Cardiac muscle cell (in vitro differentiated cells and primary cell): ENCODE measurements at places on chromosomes 2 and 18.

GRCh38 chr2:128781166-128781565 lies 462.5 kb upstream of the HS6ST1 start:
- no peak overlapping the region for H3K4me3 ChIP-seq
- peaks cover 9% of the 10 kb centered on the region for H3K4me1 ChIP-seq
- DNase-seq, result no peak
- no peaks in the 10 kb centered on the region for H3K27me3 ChIP-seq
- no peaks in the 10 kb centered on the region for H3K36me3 ChIP-seq

- H3K27me3 ChIP-seq, result peaks cover 99% of the 10 kb centered on the region
- H3K4me3 ChIP-seq, result peak overlapping the region; percentile 12
- peaks cover 28% of the 10 kb centered on the region for H3K4me1 ChIP-seq
- DNase-seq, result no peak
- H3K36me3 ChIP-seq, result no peaks in the 10 kb centered on the region
Observed at GRCh38 chr2:172100080-172100934, 2.4 kb downstream of the DLX2 start.

GRCh38 chr2:12127638-12128037 lies 381.2 kb downstream of the LPIN1 start:
- H3K36me3 ChIP-seq, result no peaks in the 10 kb centered on the region
- DNase-seq, result no peak
- no peaks in the 10 kb centered on the region for H3K4me1 ChIP-seq

GRCh38 chr2:46258937-46259776 lies 38.0 kb upstream of the EPAS1 start:
- no peaks in the 10 kb centered on the region for H3K27me3 ChIP-seq
- H3K4me3 ChIP-seq, result no peak overlapping the region
- no peak overlapping the region for H3K27ac ChIP-seq
- peak; percentile 59 for DNase-seq
- H3K36me3 ChIP-seq, result no peaks in the 10 kb centered on the region

DNA sequence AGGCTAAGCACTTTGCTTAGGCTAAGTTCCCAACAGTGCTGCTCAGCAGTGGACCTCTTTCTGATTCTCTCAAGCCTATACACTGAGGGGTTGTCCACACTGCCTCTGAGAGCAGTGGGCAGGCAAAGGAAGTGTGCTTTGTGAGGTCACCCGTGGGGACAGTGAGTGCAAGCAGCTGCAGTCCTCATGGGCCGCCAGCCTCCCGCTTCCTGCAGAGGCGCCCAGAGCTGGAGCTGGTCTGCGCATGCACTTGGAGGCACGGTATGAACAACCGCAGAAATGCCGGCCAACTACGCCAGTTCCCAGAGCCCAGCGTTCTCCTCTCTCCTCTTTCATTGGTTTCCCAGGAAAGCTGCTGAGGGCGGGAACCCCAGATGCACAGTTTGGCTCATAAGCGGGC lies 149.5 kb upstream of the DLX2 start:
- no peak for DNase-seq
- no peaks in the 10 kb centered on the region for H3K27me3 ChIP-seq
- no peak overlapping the region for H3K27ac ChIP-seq
- no peak overlapping the region for H3K4me3 ChIP-seq

DNA sequence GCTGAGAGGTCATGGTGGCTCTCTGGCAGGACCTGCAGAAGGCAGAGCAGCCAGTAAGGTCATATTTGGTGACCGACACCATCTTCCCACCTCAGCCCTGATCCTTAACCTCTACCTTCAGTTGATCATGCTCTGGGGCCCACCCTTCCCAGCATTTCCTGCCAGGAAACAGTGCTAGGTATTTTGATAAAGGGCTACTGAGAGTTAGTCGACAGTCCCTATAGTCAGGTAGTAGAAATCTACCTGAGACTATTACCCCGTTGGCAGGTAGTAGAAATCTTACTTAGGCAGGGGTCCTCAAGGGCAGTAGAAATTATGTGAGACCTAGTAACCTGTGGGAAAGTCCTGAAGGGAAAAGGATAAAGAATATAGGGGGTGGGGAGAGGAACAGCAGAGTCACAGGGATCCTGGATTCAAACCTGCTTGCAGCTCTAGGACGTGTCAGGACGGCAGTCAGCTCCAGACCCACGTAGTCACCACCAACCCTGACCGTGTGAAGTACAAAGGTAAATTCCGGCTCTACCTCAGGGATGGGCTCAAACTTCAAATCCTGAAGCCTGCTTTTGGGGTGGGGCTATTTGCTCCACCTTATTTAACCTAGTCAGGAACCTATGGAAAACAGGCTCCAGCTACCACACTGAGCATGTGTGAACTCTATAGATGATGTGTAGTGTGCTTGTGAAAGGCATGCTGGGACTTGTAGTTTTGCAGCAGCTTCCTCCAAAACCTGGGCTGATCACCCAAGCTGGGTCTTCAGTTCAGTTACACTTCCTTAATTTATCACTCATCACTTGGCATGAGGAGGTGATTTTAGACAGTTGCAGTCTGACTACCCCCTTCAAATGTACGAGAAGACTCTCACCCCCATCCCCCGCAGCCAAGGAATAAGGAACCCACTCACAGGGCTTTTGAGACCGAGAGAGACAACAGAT lies at the start of gene DQX1:
TSS of gene DQX1 (minus strand) at position 515 of the 932 bp plus-strand sequence. CDS start at position 13, 502 bp downstream.
- H3K36me3 ChIP-seq, result peaks cover 10% of the 10 kb centered on the region
- peaks cover 34% of the 10 kb centered on the region for H3K27me3 ChIP-seq
- H3K27ac ChIP-seq, result no peak within 1 kb of the TSS
- no peak within 1 kb of the TSS for H3K4me3 ChIP-seq

DNA sequence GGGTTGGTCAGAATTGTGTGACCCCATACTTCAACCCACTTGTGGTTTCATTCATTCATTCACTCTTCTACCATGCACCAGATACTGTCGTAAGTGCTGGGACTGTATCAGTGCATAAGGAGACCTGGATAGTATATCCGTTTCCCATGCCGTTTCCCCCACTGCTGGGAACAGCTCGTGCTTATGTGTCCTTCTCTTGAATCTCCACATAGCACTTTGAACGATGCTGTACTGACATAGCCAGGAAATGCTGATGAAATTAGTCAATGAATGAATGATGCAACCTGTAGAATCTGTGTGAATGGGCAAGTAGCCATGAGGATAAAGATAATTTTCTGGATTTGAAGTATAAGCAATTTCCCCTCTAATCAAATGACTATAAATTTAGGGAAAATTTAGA lies 276.1 kb downstream of the BCL2 start:
- DNase-seq, result peak; percentile 73
- no peaks in the 10 kb centered on the region for H3K4me1 ChIP-seq
- no peak overlapping the region for H3K27ac ChIP-seq
- no peak overlapping the region for H3K4me3 ChIP-seq
- H3K27me3 ChIP-seq, result no peaks in the 10 kb centered on the region

DNA sequence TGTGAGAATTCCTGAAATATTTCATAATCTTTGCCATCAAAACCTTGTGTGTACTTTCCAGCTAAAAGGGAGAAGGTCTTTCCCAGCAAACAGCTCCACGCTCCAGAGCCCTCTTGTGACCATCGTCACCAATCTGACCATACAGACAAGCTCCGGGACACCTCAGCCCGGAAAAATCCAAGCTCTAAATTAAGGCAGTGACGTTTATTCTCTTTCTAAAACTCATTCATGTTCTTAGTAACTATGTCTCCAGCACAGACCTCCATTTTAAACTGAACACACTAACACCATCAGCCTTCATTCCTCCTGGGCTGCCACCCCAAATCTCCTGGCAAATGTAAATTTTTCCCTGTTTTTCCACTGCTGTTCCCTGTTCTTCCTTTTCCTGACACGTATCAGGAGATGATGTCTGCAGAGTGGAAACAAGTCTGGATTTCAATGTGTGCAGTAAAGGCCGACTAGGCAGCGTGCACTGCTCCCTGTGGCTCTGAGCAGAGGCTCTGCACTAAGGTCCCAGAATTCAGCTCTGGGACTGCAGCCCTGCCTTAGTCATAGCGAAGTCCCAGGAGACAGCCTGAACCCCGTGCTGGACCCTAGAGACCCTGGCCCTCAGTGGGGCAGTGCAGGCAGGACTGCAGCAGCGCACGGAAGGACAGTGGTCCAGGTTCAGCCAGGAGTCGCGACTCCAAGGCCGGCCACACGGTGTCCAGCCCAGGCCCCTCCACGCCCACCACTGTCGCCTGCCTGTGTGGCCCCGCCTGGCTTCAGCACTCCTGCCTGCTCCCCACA lies 452.5 kb upstream of the SALL3 start:
- no peaks in the 10 kb centered on the region for H3K27me3 ChIP-seq
- no peak overlapping the region for H3K4me3 ChIP-seq
- peaks cover 25% of the 10 kb centered on the region for H3K4me1 ChIP-seq
- DNase-seq, result peak; percentile 13
- peak overlapping the region; percentile 15 for H3K27ac ChIP-seq

- DNase-seq, result no peak
- no peak overlapping the region for H3K4me3 ChIP-seq
- H3K27ac ChIP-seq, result peak overlapping the region; percentile 72
- no peaks in the 10 kb centered on the region for H3K27me3 ChIP-seq
Observed at GRCh38 chr2:178718283-178718682, 88.9 kb downstream of the TTN start.

GRCh38 chr2:174495365-174496012 lies 8.7 kb upstream of the GPR155 start:
- no peak overlapping the region for H3K27ac ChIP-seq
- H3K36me3 ChIP-seq, result no peaks in the 10 kb centered on the region
- H3K4me1 ChIP-seq, result no peaks in the 10 kb centered on the region
- no peaks in the 10 kb centered on the region for H3K27me3 ChIP-seq

DNA sequence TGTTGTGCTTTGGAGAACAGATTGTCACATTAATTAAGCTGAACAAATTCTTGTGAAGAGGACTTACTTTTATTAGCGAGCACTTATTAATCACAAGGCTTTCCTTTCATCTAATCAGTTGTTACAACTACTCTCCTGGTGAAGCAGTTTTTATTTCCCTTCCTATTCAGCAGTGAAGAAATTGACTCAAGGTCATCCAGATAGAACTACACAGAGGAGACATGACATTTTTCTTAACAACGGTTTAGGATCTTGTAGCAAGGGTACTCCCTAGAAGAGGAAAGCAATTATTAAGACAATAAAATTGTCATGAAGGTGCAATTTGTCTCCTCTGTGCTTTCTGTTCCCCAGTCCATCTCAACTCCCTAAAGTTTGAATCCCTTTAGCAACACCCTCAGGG lies 61.3 kb downstream of the POLE4 start:
- H3K4me1 ChIP-seq, result peaks cover 9% of the 10 kb centered on the region
- DNase-seq, result no peak
- H3K27ac ChIP-seq, result no peak overlapping the region
- H3K36me3 ChIP-seq, result no peaks in the 10 kb centered on the region

- DNase-seq, result no peak
- no peak overlapping the region for H3K4me3 ChIP-seq
- no peaks in the 10 kb centered on the region for H3K4me1 ChIP-seq
- H3K36me3 ChIP-seq, result no peaks in the 10 kb centered on the region
- H3K27ac ChIP-seq, result no peak overlapping the region
Observed at GRCh38 chr18:60391571-60392226, 19.1 kb upstream of the MC4R start.

DNA sequence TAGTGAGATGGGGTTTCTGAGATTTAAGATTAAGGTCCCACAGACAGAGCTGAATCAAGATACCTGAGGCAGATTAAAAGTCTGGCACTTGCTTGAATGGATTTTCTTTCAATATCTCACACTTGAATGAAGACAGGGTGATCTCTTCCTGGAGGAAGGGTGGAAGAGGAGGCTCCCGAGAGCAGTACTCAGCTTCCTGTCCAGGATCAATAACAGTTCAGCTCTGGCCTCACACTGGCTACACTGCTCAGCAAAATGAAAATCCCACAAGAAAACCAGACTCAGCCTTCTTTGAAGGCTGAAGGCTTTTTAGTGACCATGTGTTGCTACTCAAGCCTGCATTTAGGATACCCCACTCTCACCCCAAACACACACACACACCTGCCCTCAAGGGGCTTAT lies 11.1 kb downstream of the ARHGEF33 start:
- no peaks in the 10 kb centered on the region for H3K4me1 ChIP-seq
- H3K36me3 ChIP-seq, result no peaks in the 10 kb centered on the region
- H3K27ac ChIP-seq, result no peak overlapping the region
- no peak overlapping the region for H3K4me3 ChIP-seq

DNA sequence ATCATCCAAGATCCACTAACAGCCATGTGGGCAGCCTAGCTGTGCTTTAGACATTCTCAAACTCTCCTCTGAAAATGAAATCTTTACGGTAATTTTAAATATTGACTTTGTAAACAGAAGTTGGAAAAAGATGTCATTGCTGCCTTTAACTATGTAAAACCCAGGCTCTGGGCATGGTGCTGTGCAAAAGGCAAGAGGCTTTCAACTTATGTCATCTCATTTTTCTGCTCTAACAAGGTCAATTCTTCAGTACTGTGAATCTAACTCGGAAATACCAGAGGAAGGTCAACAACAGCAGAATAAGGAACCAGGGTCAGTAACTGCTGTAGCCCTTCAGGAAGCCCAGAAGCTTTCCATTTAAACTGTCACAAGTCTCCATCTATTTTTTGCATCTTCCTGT lies 37.0 kb upstream of the MPP4 start:
- H3K27ac ChIP-seq, result no peak overlapping the region
- H3K4me1 ChIP-seq, result no peaks in the 10 kb centered on the region
- H3K36me3 ChIP-seq, result peaks cover 25% of the 10 kb centered on the region
- no peaks in the 10 kb centered on the region for H3K27me3 ChIP-seq

DNA sequence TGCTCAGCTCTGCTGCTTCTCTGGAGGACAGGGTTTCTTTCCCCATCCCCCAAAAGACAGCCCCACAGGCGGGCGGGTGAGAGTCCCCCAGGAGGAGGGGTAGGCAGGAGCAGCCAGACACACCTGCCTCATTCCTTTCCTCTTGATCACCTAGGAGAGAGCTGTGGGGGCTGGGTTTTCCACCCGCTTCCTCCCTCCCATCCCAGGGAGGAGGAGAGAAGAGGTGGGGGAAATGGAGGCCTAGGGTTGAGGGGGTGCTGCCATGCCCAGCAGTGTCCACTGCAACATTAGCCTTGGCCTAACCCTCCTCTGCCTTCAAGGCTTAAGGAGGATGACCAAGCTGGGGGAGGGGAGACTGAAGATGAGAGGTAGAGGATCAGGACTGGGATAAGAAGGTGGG lies 14.7 kb downstream of the WNT10A start:
- no peak overlapping the region for H3K27ac ChIP-seq
- H3K36me3 ChIP-seq, result no peaks in the 10 kb centered on the region
- H3K4me1 ChIP-seq, result no peaks in the 10 kb centered on the region
- no peak for DNase-seq
- H3K27me3 ChIP-seq, result peaks cover 100% of the 10 kb centered on the region

- H3K27ac ChIP-seq, result no peak overlapping the region
- no peak for DNase-seq
- no peaks in the 10 kb centered on the region for H3K36me3 ChIP-seq
- H3K27me3 ChIP-seq, result no peaks in the 10 kb centered on the region
- H3K4me3 ChIP-seq, result no peak overlapping the region
Observed at GRCh38 chr18:28267276-28267675, 90.3 kb upstream of the CDH2 start.
